8988T (cell line): ENCODE measurements at places on chromosomes 2 and 18.

DNA sequence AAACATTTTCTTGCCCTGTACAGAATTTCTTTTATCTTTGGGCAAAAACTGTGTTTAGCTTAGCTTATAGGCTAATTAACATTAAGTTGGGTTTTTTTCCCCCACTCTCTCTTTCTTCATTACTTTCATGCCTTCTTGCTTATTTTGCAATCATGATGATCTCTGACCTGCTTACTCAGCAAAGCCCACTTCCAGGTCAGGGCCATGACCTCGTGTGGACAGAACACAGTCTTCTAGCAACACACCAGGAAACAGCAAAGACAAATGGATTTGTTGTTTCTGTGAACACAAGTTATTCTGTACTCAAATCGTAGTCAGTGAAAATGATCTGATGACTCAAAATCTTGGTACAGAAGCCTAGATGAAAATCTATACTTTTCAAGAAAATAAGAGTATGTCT lies 60.7 kb downstream of the SPATS2L start:
- DNase-seq: no peak

GRCh38 chr2:11583840-11584524 lies 50.1 kb downstream of the GREB1 start:
- DNase-seq: peak; percentile 77

GRCh38 chr2:181197140-181197760 lies 216.8 kb downstream of the UBE2E3 start:
- no peak for DNase-seq

- no peak for DNase-seq
Measured at GRCh38 chr18:76445741-76446232, 49.3 kb downstream of the ZNF516 start.

DNA sequence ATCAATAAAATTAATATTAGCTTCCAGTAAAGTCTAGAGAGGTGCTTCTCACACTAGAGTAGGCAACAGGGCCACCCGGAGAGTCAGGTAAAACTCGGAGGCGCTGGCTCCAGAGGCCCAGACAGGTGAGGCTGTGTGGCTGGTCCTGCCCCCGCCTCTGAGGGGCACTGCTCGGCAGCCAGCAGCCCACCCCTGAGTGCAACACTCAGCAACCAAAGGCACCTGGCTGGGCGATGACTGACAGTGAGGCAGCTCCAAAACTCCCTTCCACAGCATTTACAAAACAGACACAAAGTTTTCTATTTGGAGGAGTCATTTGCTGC lies 138.8 kb upstream of the ID2 start:
- no peak for DNase-seq

- DNase-seq: no peak
Measured at GRCh38 chr2:159150280-159150746, 136.2 kb downstream of the WDSUB1 start.

GRCh38 chr2:15959331-15960153 lies 19.2 kb downstream of the MYCN start:
- DNase-seq: no peak

- DNase-seq: no peak
Measured at GRCh38 chr2:3664925-3665324, 6.9 kb downstream of the ALLC start.

GRCh38 chr2:139077099-139077737 lies 297.0 kb upstream of the NXPH2 start:
- no peak for DNase-seq

GRCh38 chr2:168469281-168469988 lies 13.4 kb downstream of the CERS6 start:
- no peak for DNase-seq

DNA sequence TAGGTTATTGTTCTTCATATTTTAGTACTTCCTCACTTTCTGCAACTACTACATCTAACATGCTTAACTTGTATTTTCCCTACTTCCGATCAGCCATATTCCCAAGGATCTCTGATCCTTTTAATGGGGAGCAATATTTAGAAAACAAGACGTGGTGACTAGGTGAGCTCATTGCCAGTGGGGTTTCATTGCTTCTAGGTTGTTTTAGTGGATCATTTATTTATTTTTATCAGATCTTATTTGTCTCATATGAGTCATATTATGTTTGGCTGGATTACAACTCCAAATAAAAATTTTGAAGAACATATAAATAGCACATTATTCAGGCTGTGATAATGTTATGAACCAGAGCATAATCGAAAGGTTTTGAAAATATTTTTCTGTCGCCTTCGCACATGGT lies 480.9 kb upstream of the TMEFF2 start:
- no peak for DNase-seq

- DNase-seq: no peak
Measured at GRCh38 chr18:13539050-13539449, 187.3 kb downstream of the FAM210A start.

- DNase-seq: no peak
Measured at GRCh38 chr18:6557770-6558248, 143.1 kb upstream of the L3MBTL4 start.

DNA sequence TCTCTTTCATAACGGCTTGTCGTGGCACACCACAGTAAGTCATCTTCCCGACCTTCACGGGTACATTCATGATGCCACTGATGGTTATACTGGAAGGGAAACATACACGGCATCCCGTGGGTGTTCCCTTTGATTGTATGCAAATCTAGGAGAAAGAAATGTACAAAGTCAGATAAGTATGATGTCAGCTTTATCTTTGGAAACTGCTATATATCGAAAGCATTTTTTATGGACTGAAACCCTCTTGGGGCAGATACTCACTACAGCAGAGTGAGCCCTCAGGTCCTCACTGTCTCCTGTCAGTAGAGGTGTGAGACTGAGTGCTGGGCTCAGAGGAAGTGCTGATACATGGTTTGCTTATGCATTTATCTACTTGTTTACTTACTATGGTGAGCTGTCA lies 20.4 kb downstream of the PLA2R1 start:
- DNase-seq: no peak

GRCh38 chr2:138712212-138712979 lies 67.8 kb downstream of the NXPH2 start:
- no peak for DNase-seq

DNA sequence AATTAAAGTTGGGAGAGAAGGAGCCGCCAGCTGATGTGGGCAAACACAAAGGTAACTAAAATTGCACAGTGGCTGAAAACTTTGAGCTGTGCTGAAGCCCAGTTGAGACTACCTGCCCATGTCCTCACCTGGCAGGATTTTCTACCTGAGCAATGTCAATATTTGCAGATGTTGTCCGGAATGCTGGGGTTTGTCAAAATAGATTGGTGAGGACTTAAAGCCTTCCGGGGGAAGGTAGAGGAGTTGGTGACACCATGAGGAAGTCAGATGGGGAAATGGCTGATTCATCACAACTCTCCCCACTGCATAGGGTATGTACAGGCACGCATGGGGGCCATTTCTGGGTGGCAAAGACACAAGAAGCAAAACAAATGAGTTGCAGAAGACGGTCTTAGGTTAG lies 114.9 kb downstream of the ALK start:
- DNase-seq: no peak

DNA sequence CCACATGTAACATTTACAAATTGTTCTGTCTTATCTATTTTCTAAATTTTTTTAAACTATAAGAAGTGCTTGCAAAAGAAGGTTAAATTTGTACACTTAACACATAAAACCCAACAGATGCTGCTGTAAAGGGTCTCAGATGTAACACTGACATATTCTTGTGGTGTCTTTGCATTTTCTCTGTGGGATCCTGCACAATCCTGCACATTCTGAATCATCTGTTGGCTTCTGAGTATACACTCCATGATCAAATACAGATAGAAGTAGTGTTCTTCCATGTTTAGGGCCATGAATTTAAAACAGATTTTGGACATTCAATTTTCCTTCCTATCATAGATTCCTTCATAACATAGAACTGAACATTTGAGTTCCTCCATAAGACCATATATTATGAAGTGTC lies 89.0 kb downstream of the SPRED2 start:
- no peak for DNase-seq

- DNase-seq: no peak
Measured at GRCh38 chr2:22784566-22784965, 600.4 kb upstream of the KLHL29 start.

DNA sequence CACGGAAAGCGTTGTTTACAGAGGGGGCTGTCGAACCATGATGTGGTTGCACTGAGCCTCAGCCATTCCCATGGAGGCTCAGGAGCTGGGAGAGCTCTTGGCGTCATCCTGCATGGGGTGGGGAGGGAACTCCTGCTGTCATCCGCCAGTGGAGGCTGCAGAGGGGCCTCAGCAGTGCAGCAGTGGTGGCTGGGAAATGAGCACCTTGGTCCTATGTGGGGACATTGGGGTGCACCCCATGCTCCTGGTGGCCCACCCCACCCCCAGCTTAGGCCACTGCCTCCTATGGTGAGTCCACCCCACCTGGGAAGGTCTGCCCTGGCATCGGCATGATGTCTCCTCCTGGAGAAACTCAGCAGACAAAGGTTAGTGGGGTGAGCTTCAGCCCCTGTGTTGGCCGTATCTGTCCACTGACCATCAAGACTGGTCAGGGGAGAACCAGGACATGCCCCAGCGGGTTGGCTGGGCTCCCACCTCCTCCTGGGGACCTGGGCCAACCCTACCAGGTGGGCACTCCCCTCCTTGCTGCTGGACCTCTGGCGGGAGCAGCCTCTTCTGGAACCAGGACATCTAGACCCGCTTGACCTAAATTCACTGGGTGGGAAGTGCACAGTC lies 67.8 kb upstream of the HDAC4 start:
- no peak for DNase-seq

DNA sequence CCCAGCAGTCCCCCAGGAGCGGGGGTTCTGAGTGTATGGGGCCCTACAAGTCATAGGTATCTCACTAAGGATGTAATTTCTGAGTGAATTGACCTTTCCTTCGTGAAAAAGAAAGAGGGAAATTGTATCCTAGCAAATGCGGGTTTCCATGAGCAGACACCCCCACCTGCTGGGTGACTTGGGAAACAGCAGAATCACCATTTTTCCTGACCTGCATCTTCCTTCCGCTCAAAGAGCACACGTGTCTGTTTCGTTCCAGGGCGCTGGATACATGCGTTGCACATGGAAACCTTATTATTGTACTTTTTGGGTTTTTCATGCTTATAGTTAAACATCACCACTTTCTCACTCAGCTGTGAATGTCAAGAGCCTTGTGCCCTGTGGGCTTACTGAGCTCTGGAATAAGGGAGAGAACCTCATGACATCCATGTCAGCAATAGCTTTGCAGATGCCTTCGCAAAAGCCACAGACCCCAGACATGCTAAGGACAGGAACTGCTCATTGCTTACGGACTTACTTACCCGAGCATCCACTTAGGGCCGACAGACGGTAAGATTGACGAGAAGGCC lies 132.8 kb downstream of the TPO start:
- peak; percentile 44 for DNase-seq

DNA sequence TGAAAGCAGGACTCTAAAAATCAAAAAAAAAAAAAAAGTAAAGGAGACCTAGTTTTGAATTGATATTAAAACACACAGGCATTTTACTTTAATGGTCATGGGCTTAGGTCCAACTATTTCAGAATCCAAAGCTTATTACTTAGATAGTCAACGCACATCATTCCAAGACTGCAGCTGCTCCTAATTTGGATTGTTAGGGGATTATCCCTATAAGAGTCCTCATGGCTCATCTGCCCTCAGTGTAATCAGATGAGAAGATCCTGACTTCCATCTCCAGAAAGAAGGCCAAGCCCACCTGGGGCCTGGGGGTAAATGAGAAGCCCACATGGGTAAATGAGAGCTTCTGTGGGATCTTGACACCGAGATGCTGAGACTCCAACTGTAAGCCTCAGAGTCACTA lies 424.2 kb downstream of the NRXN1 start:
- DNase-seq: no peak

DNA sequence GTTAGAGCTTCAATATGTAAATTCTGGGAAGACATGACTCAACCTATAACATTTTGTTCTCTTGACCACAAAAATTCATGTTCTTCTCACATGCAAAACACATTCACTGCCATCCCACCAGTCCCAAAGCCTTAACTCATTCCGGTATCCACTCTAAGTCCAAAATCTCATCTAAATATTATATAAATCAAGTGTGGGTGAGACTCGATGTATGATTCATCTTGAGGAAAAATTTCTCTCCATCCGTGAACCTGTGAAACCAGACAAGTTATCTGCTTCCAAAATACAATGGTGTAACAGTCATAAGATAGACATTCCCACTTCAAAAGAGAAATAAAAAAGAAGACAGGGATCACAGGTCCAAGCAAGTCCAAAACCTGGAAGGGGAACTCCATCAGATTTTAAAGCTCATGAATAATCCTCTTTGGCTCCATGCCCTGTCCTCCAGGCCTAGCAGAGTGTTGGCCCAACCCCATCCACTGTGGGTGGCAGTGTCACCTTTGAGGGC lies 101.3 kb downstream of the RAD51AP2 start:
- DNase-seq: no peak

DNA sequence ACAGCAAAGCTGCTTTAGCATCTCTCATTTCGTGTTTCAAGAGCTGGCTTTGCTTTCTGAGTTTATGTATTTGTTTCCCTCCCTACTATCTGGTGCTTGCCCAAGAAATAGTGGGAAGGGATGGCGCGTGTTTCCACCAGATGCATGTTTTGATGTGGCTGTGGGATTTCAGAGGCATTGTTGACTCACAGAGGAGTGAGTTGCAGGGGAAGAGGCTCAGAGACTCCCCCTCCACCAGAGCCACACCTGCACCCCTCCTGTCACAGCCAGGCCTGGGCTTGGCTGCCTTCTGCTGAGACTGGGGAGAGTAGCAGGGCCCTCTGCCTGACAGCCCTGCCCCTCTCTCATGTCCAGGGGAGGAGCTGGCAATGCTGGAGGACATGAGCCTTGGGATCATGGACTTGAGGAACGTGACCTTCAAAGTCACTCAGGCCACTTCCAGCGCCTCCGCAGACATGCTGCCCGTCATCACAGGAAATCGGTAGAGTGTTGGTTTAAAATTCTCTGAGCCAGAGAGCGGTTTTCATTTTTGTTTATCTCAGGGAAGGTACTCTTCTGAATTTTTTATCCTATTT lies 42.9 kb downstream of the COA5 start:
- DNase-seq: no peak

DNA sequence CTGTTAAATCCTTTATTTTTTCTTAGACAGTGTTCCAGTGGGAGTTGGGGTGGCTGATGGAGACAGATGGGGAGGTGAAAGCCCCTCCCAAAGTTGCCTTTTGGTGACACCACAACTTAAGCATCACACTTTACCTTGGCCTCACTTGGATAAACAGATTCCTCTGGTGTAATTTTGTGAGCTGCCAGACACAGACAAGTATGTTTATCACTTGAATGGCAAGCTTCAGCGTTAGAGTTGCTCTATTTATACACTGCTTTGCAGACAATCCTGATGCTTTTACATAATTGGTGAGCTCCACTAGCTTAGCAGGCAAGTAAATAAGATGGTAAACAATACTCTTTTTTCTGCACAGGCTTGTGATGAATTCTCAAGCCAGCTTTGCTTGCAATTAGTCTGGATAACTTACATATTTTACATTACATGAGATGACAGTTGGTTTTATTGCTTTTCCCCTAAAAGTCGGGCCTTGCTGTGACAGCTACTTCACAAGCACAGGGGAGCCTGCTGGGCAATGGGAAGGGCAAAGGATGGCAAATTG lies 226.2 kb downstream of the SLC8A1 start:
- DNase-seq: no peak

GRCh38 chr2:233994151-233994550 lies 56.4 kb upstream of the SPP2 start:
- no peak for DNase-seq
